Astrocyte of the cerebellum (primary cell): ENCODE measurements at places on chromosomes 1 and 21.

GRCh38 chr1:211261229-211261628, 2.1 kb downstream of the RCOR3 start:
- DNase-seq: no peak

DNA sequence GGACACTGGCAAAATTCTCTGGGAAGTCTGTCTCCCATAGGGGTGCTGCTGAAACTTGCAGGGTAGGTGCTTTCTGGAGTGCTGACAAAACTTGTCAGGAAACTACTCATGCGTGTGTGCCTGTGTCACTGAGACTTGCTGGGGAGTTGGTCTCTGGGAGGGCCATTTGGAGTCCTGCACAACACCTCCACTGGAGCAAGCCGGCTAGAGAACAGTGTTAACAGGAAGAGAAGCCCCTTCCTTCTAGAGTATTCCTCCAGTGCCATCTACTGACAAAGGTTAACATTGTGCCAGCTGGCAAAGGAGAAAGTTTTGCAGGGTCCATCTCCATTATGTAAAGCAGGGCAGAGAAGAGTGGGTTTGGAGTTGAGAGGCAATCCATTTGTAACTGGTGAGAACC, 30.0 kb downstream of the ZMYM4 start:
- DNase-seq: peak; percentile 22

- no peak for DNase-seq
Measured at GRCh38 chr21:32514275-32515055, 70.9 kb downstream of the TCP10L start.

GRCh38 chr1:7366286-7366954, 404.7 kb upstream of the VAMP3 start:
- DNase-seq: peak; percentile 49

DNA sequence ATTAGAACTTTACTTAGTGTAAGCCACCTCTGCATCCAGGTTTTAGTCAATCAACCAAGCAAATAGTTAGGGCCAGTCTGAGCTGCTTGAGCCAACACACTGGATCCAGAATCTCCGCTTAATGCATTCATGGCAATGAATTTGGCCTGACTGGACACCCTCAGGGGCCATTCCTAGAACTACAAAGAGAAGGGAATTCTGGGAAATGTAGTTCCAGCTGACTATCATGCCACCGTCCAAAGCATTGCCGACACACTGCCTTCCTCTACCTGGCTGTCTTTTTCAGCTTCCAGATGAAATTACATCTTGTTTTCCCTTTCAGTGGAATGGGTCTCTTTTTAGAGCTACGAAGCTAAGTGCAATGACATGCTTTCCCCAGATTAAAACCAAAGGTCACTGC, 163.0 kb upstream of the IGSF21 start:
- no peak for DNase-seq
